ENCODE measurements at places on chromosomes 11 and 22.
A peak's percentile ranks its signal among the peaks of the same experiment; 100 is the strongest.

DNA sequence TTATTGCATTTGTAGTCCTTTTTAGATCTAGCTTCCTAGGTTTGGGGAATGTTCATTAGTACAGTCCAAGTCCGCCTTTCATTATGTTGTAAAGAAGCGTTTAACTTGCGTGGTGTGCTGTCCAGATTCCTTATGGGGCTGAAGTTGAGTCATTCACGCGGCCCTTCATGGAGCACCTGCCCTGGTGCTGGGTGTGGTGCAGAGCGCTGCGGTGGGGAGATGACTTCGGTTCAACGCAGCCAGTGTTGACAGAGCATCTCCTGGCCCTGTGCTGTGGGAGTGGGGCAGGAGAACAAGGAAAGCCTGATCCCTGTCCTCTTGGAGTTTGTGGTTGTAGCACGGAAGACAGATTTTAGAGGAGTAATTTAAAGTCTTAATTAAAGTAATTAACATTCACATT lies 152.0 kb downstream of the TBC1D22A start:
- no peak for DNase-seq

DNA sequence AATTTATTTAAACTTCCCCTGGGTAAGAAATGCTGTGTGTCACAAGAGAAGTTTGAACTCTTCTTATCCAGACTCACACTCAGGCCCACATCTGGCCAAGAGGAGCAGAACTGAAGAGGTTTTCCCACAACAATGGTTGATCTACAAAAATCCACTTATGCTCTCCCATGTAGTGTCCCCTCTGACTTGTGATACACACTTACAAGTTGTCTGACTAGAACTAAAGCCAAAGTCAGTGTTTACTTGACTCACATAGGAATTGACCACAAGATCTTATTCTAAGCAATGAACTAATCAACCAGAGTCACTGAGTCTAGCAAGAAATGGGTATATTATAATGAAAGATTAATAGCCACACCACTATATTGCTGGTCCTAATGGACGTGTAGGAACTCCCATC lies 133.0 kb downstream of the ATG16L2 start:
- no peak for DNase-seq

DNA sequence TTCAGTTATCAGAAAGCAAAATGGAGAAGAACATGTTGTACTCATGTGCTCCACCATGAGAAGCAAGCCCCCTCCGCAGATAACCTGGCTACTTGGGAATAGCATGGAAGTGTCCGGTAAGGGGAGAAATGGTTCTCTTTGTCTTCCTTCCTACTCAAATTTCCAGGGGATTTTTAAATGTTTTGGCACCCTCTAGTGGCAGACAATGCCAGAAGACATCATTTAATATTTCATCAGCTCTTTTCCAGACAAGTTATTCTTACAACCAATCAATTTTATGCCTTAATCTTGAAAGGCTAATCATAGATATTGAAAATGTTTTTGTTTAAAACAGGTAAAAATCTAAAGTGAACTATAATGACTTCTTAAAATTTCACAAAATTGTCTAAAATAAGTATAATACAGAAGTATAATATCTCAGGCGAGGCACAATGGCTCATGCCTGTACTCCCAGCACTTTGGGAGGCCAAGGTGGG lies 15.7 kb downstream of the CRTAM start:
- DNase-seq: peak; percentile 66

- DNase-seq: no peak
These were observed 341.0 kb downstream of the DYNC2H1 start for GRCh38 chr11:103450241-103450640.

- peak; percentile 53 for DNase-seq
These were observed 689.7 kb downstream of the TBC1D22A start for GRCh38 chr22:47452184-47452583.

DNA sequence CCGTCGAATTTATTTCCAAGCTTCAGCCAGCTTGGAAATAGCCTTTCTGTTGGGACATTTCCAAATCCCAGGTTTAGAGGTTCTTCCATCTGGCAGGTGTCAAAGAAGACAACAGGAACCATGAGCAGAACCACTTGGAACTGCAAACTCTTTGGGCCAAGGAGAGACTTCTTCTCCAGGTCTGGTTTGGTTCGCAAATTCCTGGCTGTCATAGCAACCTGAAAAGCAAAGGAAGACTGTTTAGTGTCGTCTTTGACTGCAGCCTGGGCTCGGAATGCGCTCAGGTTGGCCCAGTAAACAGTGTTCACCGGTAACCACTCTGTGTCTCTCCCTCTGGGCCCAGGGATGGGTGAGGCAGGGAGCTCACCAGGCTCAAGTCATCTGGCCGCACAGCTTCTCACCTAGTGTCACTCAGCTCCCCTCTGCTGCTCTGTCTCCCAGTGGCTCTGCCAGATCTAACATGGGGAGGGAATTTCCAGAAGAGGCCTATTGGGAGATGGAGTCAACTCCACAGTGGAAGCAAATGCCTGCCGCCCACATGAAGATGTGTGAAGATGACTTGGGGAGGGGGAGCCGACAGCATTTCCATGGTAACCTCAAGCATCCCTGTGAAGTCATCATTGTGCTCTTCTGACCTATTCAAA lies 11.9 kb upstream of the CLMP start:
- no peak for DNase-seq

DNA sequence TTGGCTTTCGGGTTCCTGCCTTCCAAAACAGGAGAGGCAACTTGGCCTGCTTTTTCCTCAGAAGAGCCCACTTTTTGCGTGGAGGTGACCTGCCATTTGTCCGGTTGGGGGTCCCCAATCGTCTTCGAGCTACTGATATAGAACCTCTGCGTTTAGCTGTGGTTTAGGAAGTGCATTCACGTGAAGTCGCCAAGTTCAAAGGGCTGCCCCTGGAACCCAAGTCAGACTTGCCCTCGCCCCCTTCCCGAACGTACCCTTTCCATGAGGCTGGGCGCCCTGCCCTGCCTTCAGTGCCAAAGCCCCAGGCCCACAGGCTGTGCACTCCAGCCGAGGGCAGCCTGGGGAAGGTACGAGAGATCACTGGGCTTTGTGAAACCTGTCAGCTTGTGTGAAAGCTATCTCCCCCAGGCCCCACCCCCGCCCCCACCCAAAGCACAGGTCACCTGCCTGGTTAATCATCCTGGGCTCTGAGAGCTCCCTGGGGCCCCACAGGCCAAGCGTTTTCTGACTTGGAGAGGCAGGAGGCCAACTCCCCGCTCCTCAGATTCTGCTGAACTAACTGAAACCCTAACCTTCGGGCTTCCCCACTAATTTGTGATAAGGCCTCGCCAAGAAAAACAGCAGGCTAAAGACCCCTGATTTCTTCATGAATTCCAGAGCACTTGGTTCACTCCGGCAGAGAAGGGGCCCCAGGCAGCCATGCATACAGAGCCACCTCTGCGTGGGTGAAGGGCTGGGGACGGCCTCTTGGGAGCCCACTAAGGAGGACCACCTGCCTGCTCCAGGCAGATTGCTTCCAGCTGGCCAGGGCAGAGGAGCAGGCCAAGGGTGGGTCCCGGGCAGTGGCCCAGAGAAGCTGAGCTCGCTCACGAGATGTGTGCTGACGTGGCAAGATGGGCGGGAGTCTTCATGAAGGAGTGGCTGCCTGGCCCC lies 25.8 kb upstream of the KCNQ1OT1 start:
- peak; percentile 79 for DNase-seq

DNA sequence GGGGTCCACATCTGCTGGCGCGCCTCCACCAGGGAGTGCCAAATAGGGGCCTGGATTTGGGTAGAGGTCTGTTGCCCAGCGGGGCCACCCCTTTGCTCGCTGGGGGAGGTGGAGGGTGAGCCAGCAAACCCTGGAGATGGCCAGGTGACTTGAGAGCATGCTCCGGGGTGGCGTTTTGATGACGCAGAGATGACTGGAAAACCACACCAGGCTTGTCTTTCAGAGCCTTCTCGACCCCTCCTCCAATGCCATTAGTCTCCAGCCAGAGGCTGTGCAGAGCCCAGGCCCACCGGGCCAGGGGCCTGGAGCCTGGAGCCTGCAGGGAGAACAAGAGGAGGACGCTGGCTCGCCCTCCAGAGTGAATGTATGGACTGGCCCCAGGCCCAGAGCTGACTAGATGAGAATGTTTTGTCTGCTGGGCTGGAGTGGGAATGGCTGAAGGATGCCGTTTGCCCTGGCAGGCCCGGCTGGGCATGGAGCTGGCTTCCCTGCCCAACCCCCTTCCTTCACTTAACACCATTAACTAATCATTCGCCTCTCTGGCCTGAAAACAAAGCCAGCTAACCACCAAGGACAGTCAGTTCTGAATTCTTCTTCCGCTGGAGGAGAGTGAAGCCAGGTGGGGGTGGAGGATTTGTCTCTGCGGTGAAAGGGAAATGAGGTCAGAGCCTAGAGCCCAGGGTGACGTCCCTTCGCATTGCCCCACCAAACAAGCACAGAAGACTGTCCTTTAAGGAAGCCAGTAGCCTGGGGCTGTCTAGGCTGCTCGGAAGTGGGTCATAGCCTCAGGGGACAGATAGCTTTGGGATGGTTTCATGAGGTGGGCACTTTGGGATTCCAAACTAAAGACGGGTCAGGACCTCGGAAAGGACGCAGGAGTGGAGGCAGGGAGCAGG lies 1.6 kb upstream of the MCAM start:
- DNase-seq: peak; percentile 52

- DNase-seq: no peak
These were observed 63.1 kb upstream of the TTC12 start for GRCh38 chr11:113251281-113251680.

- no peak for DNase-seq
These were observed 345.1 kb downstream of the FAT3 start for GRCh38 chr11:92569726-92570125.

GRCh38 chr11:114080219-114080618 lies 20.7 kb downstream of the ZBTB16 start:
- no peak for DNase-seq

- no peak for DNase-seq
These were observed 664.5 kb downstream of the KCNA4 start for GRCh38 chr11:29352273-29352795.

DNA sequence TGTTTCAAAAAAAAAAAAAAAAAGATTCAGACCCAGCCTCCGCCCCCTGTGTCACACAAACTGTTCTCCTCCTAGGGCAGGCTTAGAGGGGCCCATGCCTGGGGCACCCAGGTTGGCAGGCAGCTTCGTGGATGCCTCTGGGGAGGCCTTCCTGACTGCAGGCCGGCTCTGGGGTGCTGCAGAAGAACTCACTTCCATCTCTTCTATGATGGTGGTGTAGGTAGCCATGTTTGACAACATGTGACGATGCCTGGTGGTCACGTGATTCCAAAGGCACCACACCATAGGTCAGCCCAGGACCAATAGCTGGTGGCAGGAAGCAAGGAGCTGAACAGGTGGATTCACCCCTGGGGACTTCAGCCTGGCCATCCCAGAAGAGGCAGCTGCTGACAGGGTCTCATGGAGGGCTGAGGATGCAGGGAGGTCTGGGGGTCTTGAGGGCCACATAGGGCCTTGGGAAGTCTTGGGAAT lies 24.1 kb upstream of the CELSR1 start:
- peak; percentile 76 for DNase-seq

GRCh38 chr22:29729161-29729560 lies 9.4 kb downstream of the CABP7 start:
- no peak for DNase-seq

GRCh38 chr22:47275605-47276449 lies 513.4 kb downstream of the TBC1D22A start:
- DNase-seq: no peak

- no peak for DNase-seq
These were observed 33.2 kb downstream of the RCOR2 start for GRCh38 chr11:63883791-63884190.

GRCh38 chr22:47193606-47194329 lies 431.3 kb downstream of the TBC1D22A start:
- DNase-seq: no peak

DNA sequence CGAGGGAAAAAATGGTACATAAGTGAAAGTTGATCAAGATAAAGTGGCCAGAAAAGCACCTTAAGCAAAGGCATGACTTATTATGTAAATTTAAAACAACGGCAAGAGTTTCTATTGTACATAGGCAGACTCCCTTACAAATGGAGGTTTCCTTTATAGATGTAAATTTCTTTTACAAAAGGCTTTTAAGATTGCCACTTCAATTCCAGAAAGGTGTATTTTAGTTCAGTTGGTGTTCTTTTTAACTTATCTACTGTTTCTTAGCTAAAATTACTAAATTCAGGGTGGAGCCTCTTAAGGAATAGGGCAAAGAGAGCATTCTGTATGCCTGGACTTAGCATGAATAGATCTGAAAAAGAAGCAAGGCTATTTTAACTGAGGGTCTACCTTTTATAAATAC lies 24.9 kb upstream of the GNAZ start:
- no peak for DNase-seq

GRCh38 chr11:116881143-116881542 lies 43.7 kb upstream of the APOA1 start:
- DNase-seq: no peak

- DNase-seq: no peak
These were observed 92.4 kb downstream of the ISX start for GRCh38 chr22:35158336-35158735.

DNA sequence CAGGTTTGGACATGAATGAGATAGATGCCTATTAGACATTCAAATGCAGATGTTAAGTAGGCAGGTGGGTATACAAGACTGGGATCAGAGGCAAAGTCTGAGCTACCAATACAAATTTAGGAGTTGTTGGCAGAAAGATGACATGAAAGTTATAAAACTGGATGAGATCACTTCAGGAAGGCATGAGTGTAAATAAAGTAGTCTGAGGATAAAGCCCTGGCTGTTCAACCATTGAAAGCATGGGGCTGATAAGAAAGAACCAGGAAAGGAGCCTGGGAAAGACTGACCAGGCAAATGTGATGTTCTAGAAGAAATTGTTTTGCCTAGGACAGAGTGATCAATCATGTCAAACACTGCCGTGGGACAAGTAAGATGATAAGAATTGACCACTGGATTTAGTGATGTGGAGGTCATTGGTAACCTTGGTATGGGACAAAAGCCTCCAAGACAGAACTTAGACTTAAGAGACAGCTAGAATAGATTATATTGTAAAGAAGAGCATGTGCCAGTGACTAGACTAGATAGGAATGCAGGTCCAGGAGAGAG lies 98.5 kb downstream of the EHF start:
- no peak for DNase-seq

DNA sequence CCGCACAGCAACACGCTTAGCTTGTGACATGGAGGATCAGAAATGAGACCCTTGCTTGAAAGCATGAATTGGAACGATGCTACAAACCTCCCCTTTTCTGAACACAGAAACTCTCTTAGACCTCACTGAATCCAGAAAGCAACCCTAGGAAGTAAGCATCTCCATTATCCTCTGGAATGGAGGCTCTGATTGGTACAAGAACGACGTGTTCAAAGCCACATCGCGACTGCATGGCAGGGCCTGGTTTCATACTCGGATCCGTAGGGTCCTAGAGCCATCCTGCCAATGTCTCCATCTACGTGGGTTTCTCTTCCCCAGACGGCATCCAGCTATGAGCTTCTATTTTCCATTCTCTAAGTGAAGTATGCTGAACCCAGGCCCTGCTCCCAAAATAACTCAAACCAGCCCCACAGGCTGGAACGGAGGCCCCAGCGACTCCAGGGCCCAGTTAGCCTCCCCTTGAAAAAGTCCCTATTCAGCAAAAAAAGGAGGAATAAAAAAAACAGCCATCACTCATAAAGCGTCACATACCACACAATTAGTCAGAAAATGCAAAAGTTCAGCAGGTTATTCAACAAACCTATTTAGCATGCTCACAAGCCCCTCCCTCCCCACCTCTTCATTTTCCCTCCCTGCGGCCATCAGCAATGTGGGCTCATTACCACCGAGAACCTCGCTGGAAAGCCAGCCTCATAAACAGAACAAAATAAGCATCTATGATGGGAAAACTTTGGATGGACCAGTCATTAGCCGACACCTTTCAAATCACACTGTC lies 7.1 kb upstream of the MN1 start:
- no peak for DNase-seq

GRCh38 chr11:65468874-65469333 lies 29.9 kb upstream of the MALAT1 start:
- DNase-seq: peak; percentile 76
